ENCODE measurements at places on chromosomes 1 and 21. TPM values are rescaled to one million over a fixed set of nuclear protein-coding genes. Genes with fewer than 3 reads are reported as not detected.

Gene GFI1
- total RNA-seq: not detected

Gene SPRR4
- not detected for total RNA-seq

Gene RAB3B
- total RNA-seq: 9.4 TPM

Gene GUCA2B
- total RNA-seq: not detected

Gene LY9
- total RNA-seq: not detected

Gene PRKACB
- 732 TPM for total RNA-seq

Gene SERPINC1
- not detected for total RNA-seq

Gene YBX1
- 1,112 TPM for total RNA-seq

Gene PRDM16
- total RNA-seq: 20.7 TPM

Data from parietal lobe (tissue), 2 donors.